ENCODE measurements at places on chromosomes 5 and 9. TPM values are rescaled to one million over a fixed set of nuclear protein-coding genes. Genes with fewer than 3 reads are reported as not detected.

Gene EQTN
- total RNA-seq = not detected

Gene ANKRD55
- total RNA-seq = not detected

Gene SPINK13
- total RNA-seq = 0.50 TPM

DNA sequence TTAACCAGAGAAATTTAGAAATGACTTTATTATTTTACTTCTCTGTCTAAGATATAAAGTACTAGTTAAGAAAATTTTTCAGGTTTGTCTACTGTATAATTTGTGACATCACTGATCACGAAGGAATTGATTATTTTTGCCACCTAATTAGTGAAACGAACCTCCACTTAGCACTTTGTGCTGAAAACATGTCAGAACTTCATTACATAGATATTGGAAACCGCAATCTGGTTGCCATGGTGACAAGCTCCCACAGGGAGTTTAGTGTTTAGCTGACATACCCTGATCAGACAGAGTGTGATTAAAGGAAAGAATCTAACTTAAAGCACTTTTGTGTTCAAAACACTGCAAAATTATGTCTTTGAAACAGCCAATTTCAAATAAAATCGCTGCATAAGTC is 668.4 kb upstream of the CCNG1 start:
- peak; percentile 20 for DNase-seq

DNA sequence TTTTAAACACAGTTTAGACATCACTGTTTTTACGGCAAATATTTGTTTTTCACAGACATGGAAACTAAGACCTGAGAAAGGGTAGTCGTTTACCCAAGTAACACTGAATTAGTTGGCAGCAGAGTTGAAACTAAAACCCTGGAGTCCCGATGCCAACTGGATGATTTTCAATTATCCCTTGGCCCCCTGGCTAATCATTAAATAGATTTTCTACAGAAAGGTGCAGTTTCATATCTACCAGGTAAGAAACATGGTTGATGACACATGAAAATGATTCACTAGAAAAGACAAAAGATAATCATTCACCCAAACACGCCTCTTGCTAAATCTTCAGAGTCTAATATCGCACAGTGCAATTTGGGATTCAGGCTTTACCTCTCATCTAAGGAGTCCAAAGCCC is 136.9 kb downstream of the SEMA5A start:
- no peak for DNase-seq

- no peak for DNase-seq
These were observed 87.0 kb downstream of the SPOCK1 start for GRCh38 chr5:137412136-137412535.

Measured in SK-MEL-5 (cell line).